ENCODE measurements at places on chromosomes 2 and 18.

GRCh38 chr2:113182471-113183260 lies 8.9 kb downstream of the PSD4 start:
- DNase-seq: no peak

GRCh38 chr2:184875911-184876310 lies 277.6 kb downstream of the ZNF804A start:
- DNase-seq: no peak

- DNase-seq: no peak
These were observed 13.2 kb downstream of the LRRFIP1 start for GRCh38 chr2:237640493-237640998.

GRCh38 chr2:133641942-133642725 lies 73.9 kb upstream of the NCKAP5 start:
- DNase-seq: no peak

DNA sequence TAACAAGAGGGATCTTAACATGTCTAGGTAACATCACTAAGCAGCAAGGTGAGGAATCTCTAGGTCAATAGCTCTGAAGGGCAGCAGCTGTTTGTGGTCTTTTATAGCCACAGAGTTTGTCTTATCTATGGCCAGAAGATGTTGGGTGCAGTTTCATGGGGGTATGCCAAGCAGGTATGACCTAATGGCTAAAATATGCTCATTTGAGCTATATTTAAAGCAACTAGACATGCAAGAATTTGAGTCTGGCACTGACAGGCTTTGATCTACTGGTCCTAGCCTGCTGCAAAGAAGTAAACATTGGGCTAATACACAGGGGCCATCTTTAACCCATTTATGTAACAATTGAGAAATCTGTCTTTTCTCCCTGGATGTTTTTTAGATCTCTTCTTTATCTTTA lies 13.9 kb upstream of the UGP2 start:
- DNase-seq: peak; percentile 71

Measured in BJ (cell line).